Uterine smooth muscle cell (primary cell): ENCODE measurements at places on chromosomes 12 and 14. TPM values are rescaled to one million over a fixed set of nuclear protein-coding genes. Genes with fewer than 3 reads are reported as not detected.

Gene ASPG
- total RNA-seq, result under 0.01 TPM in 1 of 2 replicates, not detected in the other

Gene INHBE
- 2.1 and 17.0 TPM in 2 replicates for total RNA-seq

Gene SLC25A47
- total RNA-seq, result not detected in 2 replicates

Gene RTL1
- total RNA-seq, result under 0.01 TPM in 2 replicates

Gene RNASE7
- total RNA-seq, result not detected in 2 replicates

Gene ESRRB
- total RNA-seq, result not detected in 2 replicates

Gene RIMKLB
- 29.5 and 37.7 TPM in 2 replicates for total RNA-seq

Gene PLEKHG7
- not detected in 2 replicates for total RNA-seq

Gene FGF23
- total RNA-seq, result not detected in 2 replicates
